Activated gamma-delta T cell (primary cell): ENCODE measurements at places on chromosomes 5 and 9.

- DNase-seq = no peak
These were observed 8.2 kb downstream of the LIFR start for GRCh38 chr5:38548064-38548759.

- DNase-seq = no peak
These were observed 32.7 kb downstream of the DMRT3 start for GRCh38 chr9:1009101-1009707.

- no peak for DNase-seq
These were observed 188.5 kb upstream of the NREP start for GRCh38 chr5:111945535-111945934.

DNA sequence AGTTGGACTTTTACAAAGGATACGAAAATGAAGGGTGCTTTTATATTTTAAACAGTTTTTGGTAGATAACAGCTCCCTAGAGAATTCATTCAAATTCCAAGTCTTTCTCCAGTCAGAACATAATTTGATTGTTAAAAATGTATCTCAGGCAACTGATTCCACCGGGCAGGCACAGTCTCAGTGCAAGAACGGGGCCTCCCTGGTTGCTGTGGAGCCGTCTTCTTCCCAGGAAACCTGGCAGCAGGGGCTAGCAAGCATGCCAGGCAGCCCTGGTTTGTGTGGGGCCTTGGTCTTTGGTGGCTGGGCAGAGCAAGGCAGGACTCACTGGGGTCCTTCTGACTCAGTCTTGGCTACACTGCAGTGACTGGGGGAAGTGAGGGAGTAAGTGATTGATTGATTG lies 143.5 kb downstream of the NXNL2 start:
- no peak for DNase-seq
